ENCODE measurements at places on chromosomes 3 and 15.
A peak's percentile ranks its signal among the peaks of the same experiment; 100 is the strongest.

DNA sequence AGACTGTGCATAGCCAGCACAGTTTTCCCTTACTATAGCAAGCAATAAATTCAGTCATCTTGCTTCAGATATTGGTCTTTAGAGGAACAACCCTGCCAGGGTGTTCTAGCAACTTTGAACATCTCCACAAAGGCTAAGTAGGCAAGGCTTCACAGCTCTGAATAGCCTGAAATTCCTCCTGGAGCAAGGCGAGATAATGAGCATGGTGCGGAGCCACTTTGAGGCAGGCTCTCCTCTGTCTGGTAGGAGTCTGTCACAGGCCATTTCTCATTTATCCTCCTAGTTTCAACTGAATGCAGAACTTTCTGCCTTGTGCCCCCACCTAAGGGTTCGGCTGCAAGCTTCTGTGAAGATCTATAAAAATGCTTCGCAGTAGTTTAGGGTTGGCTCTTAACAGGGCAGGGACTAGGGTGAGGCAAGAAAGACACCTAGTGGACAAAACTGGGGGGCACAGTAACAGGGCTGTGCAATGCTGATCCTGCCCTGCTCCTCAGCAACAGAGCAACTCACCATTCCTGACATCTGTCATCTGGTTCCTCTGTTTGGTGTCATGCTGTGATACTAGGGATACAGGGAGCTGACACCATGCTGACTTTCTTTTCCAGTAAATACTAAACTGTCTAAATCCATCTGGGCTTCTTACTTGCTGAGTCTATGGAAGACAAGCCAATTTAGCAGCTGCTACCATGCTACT is 16.6 kb upstream of the EHHADH start:
- peak; percentile 8 for DNase-seq

DNA sequence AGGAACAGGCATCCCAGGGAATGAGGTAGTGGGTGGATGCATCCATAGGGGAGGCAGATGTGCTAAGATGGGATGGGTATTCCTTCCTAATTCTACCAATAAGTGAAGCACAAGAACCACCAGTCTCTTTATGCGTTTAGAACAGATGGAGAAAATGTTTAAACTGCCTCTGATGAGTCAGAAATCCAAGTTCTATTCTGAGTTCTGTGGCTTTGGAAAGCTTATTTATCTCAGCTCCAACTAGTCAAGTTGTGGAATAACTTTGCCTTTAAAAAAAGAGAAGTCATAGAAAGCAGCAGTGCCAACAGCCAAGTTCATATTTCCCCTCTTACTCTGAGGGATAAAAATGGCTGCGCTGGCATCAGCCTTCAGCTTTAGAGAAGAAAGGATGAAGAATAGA is 761.7 kb downstream of the IGSF11 start:
- no peak for DNase-seq

DNA sequence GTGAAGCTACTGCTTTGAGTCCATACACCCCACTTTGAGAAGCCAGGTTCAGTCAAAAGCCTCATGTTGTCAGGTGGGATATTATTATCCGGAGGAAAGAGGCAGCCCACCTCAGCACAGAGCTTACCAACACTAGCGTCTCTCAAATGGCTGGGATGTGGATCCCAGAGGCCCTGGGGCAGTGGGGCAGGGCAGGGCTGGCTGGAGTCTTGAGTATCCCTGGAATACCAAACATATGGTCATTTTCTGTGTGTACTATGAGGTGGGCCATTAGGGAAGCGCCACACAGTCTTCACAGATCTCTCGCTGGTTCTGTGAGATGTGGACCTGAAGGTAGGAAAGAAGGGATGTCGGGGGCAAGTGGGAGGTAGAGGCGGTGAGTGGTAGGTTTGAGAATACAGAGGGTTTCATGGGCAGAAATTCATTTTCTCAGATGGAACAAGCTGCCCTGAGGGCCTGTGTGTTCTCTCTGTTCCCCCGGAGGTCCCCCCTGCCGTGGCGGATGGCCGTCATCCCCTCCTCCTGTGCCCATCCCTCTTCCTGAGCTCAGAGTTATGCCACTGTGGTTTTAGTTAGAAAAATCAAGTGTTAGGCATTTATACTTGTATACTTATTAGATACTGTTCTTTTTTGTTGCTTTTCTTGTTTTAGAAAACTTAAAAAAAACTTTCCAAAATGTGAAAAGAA is 66.4 kb downstream of the USP13 start:
- no peak for DNase-seq

DNA sequence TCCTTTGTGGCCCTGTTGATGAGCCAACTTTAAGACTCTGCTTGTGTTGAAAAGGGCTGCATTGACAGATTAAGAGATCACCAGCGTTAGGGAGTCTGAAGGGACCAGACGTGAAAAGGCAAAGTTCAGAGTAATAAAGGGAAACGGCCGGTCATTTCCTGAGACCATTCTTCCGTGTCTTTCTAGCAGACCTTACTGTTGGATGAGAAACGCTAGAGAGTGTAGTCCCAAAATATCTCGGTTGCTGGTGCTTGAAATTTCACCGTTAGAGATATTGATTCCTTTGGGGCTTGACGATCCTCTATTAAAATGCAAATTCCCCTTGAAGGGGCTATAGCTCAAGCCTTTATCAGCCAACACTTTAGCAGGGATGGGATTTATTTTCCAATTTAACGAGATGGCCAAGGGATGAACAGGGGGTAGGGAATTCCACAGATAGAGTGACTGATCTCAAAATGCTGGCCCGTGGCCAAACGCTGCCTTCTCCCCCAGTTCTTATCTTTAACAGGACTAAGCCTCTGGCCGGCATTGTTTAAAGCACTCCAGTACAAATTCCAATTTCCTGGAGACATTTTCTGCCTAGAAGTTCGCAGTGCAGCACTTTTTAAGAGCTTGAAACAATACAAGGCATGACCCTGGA is 250.4 kb downstream of the TJP1 start:
- DNase-seq = no peak

DNA sequence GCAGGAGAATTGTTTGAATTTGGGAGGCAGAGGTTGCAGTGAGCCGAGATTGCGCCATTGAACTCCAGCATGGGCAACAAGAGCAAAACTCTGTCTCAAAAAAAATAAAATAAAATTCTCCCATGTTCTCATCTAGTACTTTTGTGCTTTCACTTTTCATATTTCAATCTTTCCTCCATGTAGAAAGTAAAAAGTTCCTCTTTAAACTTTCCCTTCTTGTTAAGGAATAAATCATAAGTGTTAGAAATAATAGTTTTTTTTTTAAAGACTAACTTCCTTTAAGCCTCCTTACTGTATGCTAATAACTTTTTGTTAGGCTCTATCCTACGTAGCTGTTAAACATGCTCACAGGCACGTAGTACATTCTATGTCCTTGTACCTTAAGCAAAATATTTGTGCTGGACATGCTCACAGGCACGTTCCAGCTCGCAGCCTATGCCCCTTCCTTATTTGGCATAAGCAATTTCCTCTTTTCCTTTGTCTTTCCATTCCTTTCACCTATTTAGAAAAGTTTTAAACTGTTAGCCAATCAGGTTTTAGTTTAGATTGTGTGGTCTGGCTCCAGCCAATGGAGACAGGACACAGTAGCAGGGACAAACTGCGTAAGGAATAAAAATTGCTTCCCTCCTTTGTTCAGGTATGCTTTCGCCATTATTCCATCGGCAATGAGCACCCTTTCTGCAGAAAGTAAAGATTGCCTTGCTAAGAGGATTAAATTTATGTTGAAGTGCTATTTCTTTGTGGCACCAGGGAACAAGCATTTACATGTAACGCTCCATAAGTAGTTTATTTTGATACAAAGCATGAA is 38.9 kb upstream of the PIK3CB start:
- no peak for DNase-seq

- no peak for DNase-seq
These were observed 82.3 kb upstream of the AGTR1 start for GRCh38 chr3:148615382-148615781.

GRCh38 chr3:48621461-48621869 is at the start of gene TMEM89:
TMEM89 (minus strand) TSS chr3:48621769; CDS start chr3:48621756, 13 bp downstream.
- DNase-seq = no peak

GRCh38 chr3:194998948-194999347 is 272.0 kb downstream of the XXYLT1 start:
- DNase-seq = no peak

GRCh38 chr3:167559924-167560323 is 86.1 kb upstream of the SERPINI2 start:
- DNase-seq = no peak

- DNase-seq = no peak
These were observed 318.5 kb upstream of the ARPP21 start for GRCh38 chr3:35320646-35321407.

- DNase-seq = no peak
These were observed 41.2 kb downstream of the TM2D3 start for GRCh38 chr15:101611007-101611406.

DNA sequence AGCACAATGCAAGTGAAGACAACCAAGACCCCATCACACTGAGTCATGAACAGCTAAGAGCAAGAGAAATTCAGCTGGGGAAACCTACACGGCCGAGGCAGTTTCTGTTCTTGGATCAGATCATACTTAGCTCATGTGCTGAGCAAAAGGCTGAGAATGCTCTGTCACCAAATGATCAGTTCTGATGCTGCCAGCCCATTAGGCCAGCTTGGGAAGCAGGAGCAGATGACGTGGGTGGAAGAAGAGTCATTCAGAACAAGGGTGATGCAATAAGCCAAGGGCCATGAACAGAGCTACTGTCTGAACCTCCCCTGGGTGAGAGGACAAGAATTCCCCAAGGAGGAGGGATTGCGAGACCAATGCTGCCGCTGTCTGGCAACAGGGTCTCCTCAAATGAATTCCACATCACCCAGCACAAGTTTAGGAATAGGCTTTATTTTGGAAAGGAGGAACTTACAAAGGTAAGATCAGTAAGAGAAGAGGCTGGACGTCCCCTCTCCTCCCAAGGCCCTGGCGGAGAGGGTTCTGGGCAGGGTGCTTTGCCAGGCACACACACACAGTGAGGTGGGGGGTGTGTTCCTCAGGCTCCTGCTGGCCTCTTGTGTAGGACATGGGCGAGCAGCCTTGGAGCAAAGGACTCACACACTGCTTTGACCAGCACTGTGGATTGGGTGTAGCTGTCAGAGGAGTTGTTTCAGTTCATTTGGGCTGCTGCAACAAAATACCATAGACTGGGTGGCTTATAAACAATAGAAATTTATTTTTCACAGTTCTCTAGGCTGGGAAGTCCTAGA is 65.6 kb upstream of the CTXND1 start:
- DNase-seq = no peak

- no peak for DNase-seq
These were observed 17.7 kb downstream of the IREB2 start for GRCh38 chr15:78455749-78456148.

DNA sequence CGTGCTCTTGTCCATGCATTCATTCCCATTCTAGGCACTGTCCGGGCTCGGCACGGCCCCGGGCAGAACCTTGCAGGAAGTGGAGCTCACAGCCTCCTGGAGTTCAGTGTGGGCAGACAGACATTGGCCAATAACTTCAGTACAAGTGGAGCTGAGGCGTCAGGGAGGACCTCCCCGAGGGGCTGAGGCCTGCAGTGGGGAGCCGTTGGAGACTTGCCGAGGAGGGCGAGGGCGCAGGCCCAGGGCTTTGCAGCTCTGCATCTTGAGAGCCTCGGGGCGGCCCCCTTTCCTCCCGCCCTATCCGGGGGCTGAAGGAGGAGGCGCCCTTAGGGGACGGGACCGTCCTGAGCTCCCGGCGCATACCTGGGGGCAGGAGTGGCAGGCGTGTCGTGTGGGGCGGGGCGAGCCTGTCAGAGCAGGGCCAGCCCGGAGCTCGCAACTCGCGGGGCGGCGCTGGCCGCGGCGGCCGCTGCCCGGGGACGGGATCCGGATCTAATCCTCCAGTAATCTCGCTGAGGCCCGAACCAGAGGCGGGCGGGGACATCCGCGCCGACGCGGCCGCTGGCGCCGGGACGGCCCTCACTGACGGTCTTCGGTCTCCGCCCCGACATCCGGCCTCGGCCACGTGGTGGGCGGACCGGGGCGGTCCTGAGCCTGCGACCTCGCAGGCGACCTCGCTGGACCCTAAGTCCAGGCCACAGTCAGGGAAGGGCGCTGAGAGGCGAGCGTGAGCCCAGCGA is at the start of gene ACY1:
TSS of gene ACY1 (plus strand) at position 698 of the 740 bp plus-strand sequence. CDS start 530 bp downstream, outside the sequence.
- DNase-seq = peak; percentile 89

DNA sequence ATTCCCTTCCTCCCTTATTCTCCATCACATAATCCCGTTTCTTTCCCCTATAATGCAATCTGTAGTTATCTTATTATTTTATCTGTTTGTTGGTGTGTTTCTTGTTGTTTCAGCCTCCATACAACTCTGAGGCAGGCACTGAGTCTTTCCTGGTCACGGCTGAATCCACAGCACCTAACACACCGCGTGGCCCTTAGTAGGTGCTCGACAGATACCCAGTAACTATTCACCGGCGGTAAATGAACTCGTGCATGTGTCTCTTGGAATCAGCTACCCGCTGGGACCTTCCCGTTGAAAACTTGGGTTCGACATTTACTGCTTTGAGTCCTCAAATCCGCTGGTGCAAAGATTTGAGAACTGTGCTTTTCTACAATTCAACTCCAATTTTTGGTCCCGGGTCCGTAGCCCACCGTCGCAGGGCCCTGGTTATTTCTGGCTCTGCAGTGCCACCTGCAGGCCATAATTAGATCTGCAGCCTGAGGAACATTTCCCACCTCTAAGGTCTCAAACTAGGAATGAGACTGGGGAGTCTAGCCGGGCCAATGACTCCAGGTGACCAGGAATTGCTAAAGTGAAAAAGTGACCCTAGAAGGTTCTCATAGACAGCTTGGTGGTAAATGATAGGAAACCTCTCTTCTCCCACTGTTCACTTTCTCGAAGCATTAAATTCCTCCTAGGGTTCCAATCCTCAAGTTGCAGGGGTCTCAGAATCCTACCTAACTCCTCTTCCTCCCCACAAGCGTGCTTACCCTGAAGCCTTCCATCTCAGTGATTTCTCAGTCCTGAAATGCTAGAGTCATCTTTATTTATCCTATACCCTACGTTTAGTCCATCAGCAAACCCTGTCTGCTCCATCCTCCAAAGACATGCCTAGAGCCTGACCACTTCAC is 40.0 kb upstream of the TRH start:
- peak; percentile 38 for DNase-seq

GRCh38 chr3:10356461-10356981 is 35.6 kb upstream of the SEC13 start:
- DNase-seq = no peak

- peak; percentile 14 for DNase-seq
These were observed 21.4 kb downstream of the STAG1 start for GRCh38 chr3:136730595-136731273.

DNA sequence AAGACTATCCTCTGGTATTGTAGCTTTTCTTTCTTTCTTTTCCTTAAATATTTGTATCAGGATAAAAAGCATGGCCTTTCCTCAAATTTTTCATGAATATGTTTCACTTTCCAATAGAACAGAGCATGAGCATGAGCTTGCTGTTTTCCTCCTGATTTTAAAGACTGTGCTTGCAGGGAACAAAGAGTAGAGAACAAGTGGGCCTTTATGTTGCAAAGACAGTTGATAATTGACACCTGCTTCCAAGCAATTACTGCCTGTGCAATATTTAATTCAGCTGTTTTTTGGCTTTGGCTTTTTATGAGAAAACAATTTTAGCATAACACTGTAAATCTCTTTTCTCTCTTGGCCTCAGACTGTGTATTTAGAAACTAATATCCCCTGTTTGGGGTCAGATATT is 263.6 kb upstream of the AZI2 start:
- DNase-seq = no peak

DNA sequence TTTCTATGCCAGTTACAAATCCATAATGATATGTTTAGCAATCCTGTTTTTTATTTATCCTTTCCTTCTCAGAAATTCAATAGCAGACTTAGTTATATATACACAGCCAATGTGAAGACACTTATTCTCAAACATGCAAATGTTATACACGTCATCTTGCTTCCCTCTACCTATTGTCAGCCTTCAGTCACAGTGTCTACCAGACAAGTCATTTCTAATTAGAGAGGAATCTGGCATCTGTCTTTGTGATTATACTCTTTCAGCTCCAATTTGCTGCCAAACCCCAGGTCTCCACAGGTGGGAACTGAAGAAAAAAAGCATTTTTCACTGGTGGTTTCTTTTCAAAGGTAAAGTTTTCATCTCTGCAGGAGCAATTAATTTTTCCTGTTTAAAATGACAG is 793.1 kb downstream of the AGBL1 start:
- DNase-seq = no peak
